Amniotic stem cell (primary cell): ENCODE measurements at places on chromosomes 1 and 21.

- no peak for DNase-seq
These were observed 102.0 kb downstream of the KIF14 start for GRCh38 chr1:200518524-200518923.

DNA sequence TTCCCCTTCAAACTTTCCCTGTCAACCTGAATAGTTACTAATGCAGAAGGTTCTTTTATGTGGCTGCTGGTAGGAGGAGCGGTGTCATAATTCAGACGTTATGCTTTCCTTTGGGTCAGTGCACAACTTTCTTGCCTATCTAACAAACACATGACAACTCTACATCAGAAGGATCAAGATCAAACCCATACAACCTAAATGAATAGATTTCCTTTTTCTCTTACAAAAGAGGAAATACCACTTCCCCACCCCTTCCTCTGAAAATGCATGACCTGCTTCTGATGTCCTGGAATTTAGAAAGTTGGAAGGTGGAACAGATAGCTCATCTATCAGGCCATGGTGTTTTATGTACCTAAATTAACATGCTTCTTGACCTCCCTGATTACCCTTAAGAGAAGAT, 75.7 kb upstream of the ADGRL4 start:
- DNase-seq: no peak

DNA sequence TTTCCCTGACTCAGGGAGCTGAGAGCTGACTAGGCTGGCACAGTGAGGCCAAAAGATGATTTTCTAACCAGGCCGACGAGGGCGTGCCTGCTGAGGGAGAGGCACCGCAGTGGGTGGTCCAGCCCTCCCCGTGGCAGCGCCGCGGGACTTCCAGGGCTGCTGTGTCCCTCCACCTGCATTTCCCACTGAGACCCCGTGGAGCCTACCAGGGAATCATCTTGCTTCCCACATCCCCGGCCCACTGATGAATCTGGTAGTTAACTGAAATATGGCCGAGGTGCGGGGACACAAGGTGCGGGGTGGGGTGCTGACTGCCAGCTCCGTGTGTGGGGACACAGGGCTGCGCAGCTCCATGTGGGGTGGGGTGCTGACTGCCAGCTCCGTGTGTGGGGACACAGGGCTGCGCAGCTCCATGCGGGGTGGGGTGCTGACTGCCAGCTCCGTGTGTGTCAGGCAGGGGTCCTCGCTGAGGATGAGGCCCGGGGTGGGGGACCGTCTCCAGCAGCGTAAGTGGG, 10.4 kb downstream of the WRAP73 start:
- DNase-seq: no peak

DNA sequence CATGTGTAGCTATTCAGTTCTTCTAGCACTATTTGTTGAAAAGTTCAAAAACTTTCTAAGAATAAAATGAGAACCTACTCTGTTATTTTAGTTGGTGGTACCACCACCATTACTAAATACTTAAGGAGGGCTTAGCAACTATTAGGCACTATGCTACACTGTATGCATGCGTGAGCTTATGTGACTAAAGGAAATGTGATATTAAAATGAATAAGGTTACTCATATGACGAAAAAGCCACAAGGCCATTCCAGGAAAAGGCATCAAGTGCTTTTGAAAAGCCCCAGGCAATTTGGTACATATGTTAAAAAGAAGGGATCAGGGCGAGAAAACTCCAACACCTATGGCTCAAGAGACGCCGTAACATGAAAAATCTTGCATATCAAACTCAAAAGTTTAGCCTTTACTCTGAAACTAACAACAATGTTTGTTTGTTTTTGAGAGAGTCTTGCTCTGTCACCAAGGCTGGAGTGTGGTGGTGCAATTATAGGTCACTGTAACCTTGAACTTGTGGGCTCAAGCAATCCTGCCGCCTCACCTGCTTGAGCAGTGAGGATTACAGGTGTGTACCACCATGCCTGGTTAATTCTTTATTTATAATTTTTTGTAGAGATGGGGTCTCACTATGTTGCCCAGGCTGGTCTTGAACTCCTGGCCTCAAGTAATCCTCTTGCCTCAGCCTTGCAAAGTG, 42.5 kb downstream of the EPRS1 start:
- DNase-seq: no peak

DNA sequence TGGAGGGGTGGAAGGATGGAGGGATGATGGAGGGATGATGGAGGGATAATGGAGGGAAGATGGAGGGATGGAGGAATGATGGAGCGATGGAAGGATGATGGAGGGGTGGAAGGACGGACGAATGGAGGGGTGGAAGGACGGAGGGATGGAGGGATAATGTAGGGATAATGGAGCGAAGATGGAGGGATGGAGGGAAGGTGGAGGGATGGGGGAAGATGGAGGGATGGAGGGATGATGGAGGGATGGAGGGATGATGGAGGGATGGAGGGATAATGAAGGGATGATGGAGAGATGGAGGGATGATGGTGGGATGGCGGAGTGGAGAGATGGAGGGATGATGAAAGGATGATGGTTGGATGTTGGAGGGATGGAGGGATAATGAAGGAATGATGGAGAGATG, 61.3 kb downstream of the KCNAB2 start:
- no peak for DNase-seq

- DNase-seq: no peak
These were observed 241.6 kb downstream of the SMYD3 start for GRCh38 chr1:246265481-246265880.

DNA sequence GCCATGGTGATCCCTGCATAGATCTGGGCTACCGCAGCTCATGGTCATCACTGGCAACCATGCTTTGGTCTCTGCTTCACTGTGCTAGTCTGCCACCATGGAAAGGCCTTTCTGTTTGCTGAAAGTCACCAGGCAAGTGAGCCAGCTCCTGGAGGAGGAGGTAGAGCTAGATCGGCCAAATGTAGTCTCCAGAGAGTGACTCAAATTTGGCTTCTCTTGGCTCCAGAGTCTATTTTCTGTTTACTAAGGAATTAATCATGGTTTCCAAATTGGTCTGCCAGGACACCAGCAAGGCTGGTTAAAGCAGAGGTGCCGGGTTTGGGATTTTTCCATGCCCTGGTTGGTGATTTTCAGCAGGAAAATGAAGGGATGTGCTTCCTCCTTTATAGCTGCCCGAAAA, 52.7 kb upstream of the IVNS1ABP start:
- no peak for DNase-seq

- no peak for DNase-seq
These were observed 10.0 kb upstream of the AGPAT3 start for GRCh38 chr21:43854773-43855633.

GRCh38 chr1:35442734-35443133, 114.5 kb downstream of the KIAA0319L start:
- no peak for DNase-seq

GRCh38 chr1:182281541-182281940, 110.0 kb downstream of the GLUL start:
- DNase-seq: no peak

DNA sequence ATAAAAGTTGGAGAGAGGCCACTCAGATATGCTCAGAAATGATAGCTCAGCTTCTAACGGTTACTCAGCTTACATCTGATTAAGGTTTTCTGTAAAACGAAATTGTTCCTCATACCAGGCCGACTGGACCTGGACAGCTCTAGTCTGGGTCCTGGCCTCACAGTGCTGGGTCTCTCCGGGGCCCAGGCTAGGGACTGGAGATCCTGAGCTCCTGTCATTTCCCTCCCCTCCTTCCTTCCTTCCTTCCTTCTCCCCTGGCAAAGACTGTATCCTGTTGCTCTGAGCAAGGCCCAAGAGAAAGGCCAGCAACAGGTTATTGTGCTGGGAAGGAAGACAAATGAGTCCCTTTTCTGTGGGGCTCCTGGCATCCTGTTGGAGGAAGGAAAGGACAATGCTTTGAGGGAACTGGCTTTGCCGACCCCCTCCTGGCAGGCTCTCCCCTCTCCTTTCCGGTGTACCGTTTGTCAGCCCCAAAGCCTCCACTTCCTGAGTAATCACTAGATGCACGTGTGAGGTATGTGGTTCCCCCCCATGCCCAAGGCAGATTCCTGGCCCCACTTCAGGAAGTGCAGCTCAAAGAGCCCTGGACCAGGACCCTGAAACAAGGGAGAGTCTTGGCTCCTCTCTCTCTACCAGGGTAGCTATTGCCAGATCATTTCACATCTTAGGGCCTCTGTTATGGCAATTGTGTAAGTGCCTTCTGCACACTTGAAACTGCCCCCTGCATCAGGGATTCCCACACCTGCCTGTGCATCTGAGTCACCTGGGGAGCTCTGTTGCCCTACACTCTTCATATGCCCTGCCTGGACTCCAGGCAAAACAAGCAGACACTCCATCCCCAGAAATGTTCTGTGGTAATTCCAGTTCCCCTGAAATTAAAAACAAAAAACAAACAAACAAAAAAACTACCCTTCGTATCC, 212.7 kb upstream of the FGGY start:
- no peak for DNase-seq

- no peak for DNase-seq
These were observed 36.9 kb downstream of the PIGM start for GRCh38 chr1:159994896-159995295.

DNA sequence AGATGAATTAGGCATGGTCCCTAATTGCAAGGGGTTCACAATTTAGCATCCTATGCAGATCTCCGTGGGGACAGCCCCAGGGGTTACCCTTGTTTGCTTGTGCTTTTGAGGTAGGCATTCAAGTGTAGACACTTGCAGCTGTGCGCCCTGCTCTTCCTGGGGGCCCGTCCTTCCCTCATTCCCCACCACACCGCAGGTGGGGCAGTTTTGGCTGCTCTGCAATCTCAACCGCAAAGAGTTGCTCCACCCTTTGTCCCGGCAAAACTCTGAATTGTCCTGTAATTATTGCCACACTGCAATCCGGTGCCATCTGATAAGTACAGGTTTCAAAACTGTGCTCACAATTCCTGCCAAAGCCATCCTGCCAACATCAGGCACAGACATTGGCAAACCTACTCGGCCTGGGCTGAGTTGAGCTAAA, 65.4 kb upstream of the LYST start:
- no peak for DNase-seq

DNA sequence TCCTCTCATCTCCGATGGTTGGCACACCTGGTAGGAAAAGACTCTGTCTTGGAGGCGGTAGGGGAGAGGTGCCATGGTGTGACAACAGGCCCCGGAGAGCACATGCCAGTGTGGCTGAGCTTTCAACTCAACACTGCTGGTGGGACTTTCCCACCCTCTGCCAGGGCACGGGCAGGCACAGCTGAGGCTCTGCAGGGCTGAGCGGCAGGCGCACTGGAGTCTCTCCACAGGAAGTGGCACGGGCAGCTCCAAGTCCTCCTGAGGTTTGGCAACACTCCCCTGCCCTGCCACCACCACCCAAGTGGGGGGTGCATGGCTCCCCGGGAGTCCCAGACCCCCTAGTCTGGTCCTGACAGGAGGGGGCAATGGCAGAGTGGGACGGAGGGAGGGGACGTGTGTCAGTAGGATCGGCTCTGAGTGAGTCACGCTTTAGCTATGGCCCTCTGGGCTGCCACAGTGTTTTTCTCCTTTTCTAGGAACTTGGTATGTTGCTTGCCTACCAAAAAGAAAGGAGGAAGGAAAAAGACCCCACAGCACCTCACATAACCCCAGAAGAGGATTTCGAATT, 27.3 kb upstream of the EVA1B start:
- DNase-seq: peak; percentile 77

DNA sequence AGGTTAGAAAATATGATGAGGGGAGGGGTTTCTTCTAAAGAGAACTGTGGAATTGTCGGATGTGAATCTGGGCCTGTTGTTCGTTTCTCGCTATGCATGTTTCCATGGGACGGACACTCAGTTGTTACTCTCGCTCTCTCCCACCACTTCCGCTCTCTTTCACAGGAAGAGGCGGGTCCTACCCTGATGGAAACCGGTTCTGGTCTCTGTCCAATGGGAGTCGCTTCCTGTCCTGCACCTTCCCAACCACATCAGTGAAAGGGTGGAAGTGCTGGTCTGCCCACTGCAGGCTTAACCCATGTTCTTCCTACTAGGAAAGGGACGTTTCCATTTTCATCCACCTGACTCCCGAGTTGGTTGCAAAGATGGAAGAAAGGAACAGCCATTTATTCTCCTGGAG, 119.4 kb downstream of the KCNJ15 start:
- DNase-seq: no peak

GRCh38 chr21:31509194-31510017, 150.1 kb upstream of the SOD1 start:
- no peak for DNase-seq

GRCh38 chr1:166682588-166682987, 156.7 kb upstream of the POGK start:
- DNase-seq: no peak

- DNase-seq: no peak
These were observed 100.3 kb downstream of the SEC16B start for GRCh38 chr1:177869586-177869985.

GRCh38 chr1:86502721-86503405, 34.1 kb downstream of the CLCA1 start:
- no peak for DNase-seq

GRCh38 chr1:73943270-73943669, 254.7 kb downstream of the LRRIQ3 start:
- no peak for DNase-seq

DNA sequence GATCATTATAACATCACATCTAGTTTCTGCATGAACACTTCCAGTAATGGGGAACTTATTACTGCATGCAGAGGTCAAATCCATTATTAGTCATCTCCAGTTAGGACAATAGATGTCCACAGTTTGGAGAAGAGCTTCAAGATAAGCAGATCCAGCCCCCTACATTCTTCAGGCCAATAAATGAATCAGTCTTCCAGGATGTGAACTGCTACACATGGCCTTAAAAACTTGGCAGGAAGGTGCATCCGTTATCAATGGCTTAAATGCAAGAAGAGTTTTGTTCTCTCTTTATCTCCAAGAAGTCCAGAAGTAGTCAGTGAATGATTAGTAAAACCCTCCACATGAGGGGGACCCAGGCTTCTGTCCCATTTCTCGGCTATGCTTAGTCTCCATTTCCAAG, 70.8 kb downstream of the DMRTA2 start:
- no peak for DNase-seq

DNA sequence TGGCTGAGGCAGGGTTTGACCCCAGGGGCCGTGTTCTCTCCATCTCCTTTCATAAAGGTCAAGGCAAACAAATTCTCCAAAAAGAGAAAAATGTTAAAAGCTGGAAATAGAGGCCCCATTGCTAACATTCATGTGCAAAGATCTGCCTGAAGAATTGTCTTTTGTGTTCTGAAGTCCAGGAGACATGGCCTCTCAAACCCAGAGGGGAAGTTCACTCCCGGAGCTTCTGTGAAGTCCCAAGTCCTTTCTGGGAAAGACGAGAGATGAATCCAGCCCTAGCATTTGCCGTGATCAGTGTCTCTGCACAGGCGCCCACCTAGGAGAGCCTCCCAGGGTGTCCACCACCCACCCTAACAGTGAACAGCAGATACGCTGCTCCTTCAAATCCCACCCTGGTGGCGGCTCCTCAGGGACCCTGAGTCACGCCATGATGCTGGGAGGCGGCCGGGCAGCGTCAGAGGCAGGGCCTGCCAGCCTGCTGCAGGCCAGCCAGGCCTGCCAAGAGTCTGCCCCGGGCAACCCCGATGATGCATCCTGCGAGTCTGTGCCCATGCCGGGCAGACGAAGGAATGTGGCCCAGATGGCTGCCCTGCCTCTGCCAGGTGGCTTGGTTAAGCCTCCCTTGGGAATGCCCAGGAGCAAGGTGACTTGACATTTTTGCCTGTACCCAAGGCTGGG, 5.2 kb upstream of the C2CD2 start:
- DNase-seq: no peak

GRCh38 chr1:110700767-110701166, 26.0 kb upstream of the KCNA3 start:
- no peak for DNase-seq

- no peak for DNase-seq
These were observed 52.2 kb downstream of the MAP3K7CL start for GRCh38 chr21:29182691-29183092.
